ENCODE measurements at places on chromosomes 12 and 14.

GRCh38 chr14:104496095-104496494 is 83.5 kb upstream of the C14orf180 start:
- DNase-seq, result no peak

- DNase-seq, result peak; percentile 13
These were observed 40.5 kb downstream of the SLC2A14 start for GRCh38 chr12:7832059-7832696.

DNA sequence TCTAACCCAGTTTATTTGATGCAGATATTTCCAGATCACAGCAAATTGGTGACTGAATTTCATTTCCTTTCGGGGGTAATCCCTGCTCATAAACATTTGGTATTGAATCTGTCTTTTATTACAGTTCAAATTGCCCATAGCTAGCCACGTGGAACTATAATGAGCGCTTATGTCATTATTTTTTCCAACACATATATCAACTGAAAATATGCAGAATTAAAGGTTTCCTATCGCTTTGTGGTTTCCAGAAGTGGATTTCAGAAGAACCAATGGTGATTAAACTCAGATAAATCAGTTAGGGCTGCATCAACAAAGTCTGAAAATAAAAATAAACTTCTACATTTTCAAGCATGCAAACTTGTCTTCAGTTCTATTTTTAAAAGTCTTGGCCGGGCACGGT is 111.9 kb downstream of the PIK3C2G start:
- DNase-seq, result no peak

GRCh38 chr14:104724981-104725771 is 1.1 kb downstream of the ADSS1 start:
- no peak for DNase-seq

- no peak for DNase-seq
These were observed 319 bp downstream of the GALNT6 start for GRCh38 chr12:51390891-51391282.

- no peak for DNase-seq
These were observed 24.4 kb downstream of the DRAM1 start for GRCh38 chr12:101901777-101902176.

GRCh38 chr12:68368327-68368726 is 36.2 kb upstream of the MDM1 start:
- no peak for DNase-seq

- no peak for DNase-seq
These were observed 202.2 kb downstream of the KTN1 start for GRCh38 chr14:55782166-55782565.

DNA sequence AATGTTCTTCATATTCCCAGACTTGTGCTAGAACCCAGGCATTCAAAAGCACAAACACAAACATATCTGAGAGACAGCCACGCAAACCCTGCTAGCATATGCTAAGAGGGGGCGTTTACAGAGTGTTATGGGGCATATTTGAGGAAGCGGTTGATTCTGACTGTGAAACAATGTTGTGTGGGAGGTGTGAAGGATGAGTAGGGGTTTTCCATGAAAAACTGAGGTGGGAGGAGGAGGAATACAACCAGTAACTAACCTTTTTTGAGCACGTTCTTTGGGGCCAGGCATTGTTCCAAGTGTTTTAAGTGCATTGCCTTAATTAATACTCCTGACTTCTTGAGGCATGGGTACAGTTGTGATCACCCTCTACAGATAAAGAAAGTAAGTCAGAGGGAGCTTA is 499.5 kb downstream of the AACS start:
- no peak for DNase-seq

DNA sequence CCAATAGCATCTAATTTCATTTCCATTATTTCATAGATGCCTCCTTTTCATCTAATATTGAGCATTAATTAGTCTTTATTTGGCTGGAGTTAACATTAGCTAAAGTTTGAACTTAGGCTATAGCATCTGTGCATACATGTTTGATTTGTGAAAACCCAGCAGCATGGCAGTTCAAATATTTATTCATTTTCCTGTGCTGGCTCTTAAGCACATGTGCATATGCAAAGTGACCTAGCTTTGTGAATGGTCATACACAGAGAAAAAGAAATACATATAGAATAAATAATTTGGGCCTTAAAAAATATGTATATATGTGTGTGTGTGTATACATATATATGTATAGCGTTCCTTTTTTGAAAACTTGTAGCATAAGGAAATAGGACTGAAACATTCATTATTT is 117.8 kb downstream of the HMGA2 start:
- DNase-seq, result no peak

GRCh38 chr14:61379639-61380184 is 58.3 kb downstream of the PRKCH start:
- DNase-seq, result no peak

GRCh38 chr12:1919284-1919683 is 832 bp upstream of the CACNA2D4 start:
- DNase-seq, result no peak

DNA sequence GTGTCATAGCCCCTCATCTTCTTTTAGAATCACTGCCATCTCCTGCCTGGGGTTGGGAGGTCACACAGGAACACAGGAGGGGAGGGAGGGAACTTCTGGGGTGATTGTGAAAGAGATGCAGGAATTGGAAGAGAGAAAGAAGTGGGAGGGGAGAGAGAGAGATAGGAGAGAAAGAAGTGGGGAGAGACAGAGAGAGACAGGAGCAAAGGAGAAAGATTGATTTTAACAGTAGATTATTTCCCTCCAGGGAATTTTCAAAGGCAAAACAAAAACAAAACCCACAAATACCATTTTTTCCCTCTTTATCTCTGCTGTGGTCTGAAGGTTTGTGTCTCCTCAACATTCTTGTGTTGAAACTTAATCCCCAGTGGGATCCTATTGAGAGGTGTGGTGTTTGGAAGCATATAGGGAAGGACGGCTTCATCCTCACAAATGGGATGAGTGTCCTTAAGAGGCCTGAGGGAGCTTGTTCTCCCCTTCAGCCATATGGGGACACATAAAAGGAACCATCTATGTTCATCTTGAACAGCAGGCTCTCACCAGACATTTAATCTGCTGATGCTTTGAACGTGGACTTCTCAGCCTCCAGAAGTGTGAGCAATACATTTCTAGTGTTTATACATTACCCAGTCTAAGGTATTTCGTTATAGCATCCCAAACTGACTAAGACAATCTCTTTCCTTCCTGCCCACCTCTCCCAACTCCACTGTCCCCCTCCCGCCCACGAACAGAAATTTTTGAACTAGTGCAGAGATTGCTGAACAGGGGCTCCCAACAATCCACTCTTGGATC is 134.9 kb upstream of the MAX start:
- DNase-seq, result no peak

- DNase-seq, result no peak
These were observed 14.9 kb upstream of the NFKBIA start for GRCh38 chr14:35419429-35419841.

GRCh38 chr12:127063339-127064072 is 1203.5 kb upstream of the TMEM132C start:
- no peak for DNase-seq

- no peak for DNase-seq
These were observed 453 bp upstream of the SLC4A8 start for GRCh38 chr12:51424094-51424661.

DNA sequence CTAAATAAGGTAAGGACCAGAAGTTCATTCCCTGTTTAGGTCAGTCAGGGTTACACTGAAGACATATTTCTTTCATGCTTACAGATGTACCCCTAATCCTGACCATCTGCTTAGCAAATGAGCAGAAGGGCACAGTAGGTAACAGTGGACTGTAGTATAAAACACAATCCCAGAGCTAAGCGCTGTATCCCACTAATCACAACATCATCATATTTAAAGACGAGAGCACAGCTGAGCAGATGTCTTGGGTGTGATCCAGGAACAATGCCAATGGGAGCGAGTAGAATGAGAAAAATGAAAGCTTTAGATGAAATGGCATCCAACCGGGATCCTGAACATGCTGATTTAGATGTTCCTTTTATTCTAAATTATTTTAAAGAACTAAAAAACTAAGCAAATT is 213.4 kb downstream of the CCER1 start:
- no peak for DNase-seq

DNA sequence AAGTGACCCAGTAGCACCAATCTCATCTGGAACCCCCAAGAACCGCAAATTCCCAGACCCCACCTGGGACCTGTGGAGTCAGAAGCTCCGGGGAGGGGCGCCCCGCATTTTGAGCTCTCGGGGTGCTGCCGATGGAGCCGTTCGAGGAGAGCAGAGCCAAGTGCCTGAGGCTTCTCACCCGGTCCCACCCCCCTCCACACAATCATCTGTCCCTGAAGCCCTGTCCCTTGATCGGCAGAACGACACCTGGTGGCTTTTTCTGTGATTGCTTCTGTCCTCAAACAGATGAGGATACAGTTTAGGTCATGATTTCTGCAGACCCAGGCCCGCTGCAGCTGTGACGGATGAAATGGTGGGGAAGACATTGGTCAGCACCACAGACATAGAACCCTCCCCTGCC is 74.7 kb downstream of the NOC4L start:
- DNase-seq, result no peak

DNA sequence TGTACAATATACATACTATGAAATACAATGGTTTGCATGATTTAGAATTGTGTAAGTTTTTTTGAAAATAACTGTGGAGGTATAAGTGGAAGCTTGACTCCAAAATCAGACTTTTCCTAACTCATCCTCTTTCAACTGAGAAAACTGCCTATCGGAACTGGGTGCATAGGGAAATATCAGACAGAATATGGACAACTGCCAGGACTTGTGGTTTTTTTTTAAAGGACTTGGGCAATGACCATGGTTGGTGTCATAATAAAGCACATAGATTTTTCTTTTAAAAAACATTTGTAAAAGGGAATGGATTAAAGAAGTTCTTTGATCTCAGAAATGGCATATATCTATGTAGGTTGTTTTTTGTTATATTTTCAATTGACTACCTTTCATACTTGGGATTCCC is 53.3 kb upstream of the LRRK2 start:
- DNase-seq, result no peak

- DNase-seq, result no peak
These were observed 228.6 kb downstream of the MED13L start for GRCh38 chr12:116048879-116049278.

- no peak for DNase-seq
These were observed 15.8 kb downstream of the MSI1 start for GRCh38 chr12:120353136-120353535.

DNA sequence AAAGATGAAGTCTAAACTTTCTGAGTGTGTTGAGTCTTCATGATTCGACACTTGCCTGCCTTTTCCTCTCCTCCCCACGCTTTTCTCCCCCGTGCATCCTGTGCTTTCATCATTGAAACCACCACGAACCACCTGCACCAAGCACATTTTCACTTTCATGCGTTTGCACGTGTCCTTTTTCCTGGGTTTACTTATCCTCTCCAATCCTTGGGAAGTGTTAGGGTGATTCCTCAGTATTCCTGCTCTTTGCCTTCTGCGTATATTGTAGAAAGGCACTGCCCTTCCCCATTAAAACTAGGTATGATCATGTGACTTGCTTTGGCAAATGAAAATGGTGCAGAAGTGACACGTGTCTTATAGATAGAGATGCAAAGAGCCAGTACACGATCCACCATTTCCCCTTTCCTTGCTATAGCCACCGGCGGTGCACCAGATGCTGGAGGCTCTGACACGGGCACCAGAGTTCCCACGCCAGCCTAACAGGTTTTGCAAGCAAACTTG is 106.6 kb downstream of the BRMS1L start:
- peak; percentile 33 for DNase-seq

DNA sequence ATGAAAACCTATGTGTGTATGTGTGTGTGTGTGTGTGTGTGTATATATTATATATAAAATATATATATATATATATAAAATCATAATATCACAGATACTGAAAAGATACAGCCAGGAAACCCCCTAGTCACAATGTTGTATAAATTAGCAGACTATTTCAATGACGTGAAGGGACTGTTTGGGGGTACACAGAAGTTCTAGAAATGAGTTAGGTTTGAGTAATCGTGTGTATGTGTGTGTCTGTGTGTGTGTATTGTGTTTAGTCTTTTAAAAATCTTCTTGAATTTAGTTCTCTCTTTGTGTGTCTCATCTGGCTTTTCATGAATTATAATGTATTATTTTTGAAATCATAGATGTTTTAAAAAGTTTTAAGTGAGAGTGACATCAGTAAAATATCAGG is 21.9 kb downstream of the ADAM21 start:
- DNase-seq, result no peak
